NCI-H774 (cell line): ENCODE measurements at places on chromosomes 11 and 22.

DNA sequence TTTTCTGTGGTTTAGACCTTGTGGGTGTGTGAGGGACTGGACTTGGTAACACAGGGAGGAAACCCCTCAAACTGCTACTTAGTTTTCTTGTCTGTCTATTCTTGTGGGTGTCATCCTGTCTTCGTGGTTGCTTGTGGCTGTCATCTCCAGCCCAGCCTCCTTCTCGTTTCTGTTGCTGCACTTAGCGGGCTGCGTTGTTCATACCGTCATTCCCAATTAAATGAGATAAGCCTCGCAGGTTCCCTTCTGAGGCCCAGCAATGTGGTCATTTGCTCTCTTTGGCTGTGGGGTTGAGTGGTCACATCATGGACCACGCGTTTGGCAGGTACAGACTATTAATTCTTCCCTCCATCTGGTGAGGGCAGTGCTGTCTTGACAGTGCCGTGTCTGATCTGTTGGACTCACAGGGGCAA lies 18.8 kb downstream of the PANX1 start:
- no peak for DNase-seq

GRCh38 chr11:119134389-119134978 lies 13.1 kb downstream of the HINFP start:
- no peak for DNase-seq

DNA sequence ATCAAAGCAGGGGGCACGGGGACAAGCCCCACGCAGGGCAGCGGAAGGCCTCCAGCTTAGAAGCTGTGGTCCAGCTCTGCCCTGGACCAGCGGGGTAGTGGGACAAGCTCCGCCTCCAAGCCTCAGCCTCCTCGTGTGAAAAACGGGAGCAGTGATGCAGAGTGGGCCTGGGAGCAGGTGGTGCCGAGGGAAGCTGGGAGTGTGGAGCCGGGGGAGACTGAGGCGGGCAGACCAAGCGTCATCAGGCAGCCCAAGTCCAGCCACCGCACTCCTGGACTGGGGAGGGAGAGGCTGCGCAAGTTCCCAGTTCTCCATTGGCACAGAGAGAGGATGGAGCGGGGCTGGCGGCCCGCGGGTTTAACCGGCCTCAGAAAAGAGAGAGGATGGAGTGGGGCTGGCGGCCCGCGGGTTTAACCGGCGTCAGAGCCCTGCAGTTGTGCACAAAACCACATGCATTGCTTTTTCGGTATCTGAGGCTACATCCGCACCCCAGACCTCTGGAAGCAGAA lies 68.1 kb upstream of the PHF21B start:
- DNase-seq: no peak

DNA sequence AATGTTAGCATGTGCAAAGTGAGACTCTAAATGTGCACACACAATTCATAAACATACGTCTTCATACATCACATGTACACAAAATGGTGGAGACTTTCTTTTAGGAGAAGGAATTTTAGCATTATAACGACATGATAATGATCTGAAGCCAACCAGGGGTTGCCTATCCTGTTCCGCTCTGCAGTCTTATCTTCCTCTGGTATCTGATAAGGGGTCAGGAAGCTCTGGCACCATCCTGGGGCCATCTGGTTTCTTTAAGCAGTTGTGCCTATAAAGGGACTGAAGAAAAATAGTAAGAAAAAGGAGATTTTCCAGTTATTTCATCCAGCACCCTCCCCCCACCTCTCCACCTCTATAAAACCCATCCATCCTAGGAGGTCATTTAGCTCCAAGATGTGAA lies 5.8 kb upstream of the NUP50 start:
- no peak for DNase-seq

DNA sequence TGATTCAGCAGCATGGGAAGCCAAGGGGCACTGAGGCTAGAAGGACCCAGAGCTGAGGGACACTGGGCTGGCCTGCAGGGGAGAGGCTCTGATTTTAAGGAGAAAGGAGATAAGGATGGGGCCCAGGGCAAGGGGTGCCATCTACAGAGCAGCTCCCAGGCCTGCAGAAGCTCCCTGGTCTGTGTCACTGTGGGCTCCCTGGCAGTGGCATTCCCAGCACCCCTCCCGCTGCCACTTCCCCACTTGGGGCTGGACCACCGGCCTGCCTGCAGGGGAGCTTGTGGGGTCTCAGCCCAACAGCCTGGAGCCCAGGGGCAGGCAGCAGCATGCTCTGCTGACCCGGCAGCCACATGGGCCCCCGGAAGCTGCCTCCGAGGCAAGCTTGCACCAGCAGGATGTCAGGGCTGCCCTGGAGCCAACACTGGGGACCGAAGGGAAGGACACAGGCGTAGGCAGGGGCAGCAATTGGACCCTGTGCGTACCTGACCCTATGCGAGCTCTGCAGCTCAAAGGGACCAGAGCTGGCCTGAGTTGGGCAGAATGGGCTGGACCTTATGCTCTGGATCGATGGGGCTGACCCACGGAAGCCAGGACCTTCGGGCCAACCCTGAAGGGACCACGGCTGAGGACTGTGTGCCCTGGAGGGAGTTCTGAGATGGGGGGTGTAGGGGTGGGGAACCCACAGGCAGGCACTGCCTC lies 35.4 kb upstream of the WNT7B start:
- no peak for DNase-seq

- no peak for DNase-seq
These were observed 7.3 kb upstream of the CD5 start for GRCh38 chr11:61095021-61095420.
